ENCODE measurements at places on chromosomes 12 and 14. TPM values are rescaled to one million over a fixed set of nuclear protein-coding genes. Genes with fewer than 3 reads are reported as not detected.

DNA sequence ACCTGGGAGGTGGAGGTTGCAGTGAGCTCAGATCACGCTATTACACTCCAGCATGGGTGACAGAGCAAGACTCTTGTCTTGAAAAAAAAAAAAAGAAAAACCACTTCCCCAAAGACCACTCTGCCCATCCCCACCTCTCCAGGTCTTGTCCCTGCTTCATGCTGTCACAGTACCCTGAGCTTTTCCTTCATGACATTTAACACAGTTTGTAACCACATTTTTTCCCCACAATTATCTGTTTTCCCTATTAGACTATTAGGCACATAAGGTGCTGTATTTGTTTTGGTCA, 6.9 kb downstream of the HECTD1 start:
- no peak for DNase-seq

Gene IL22
- not detected for polyA plus RNA-seq

Gene NFE2
- polyA plus RNA-seq: 0.28 TPM

- no peak for DNase-seq
These were observed at the start of gene ARHGAP9 for GRCh38 chr12:57479376-57480115. Gene ARHGAP9 (minus strand): TSS chr12:57479866. CDS start chr12:57479406, 460 bp downstream.

GRCh38 chr12:3607039-3607720, 116.2 kb downstream of the PRMT8 start:
- DNase-seq: no peak

Gene TAS2R9
- not detected for polyA plus RNA-seq

DNA sequence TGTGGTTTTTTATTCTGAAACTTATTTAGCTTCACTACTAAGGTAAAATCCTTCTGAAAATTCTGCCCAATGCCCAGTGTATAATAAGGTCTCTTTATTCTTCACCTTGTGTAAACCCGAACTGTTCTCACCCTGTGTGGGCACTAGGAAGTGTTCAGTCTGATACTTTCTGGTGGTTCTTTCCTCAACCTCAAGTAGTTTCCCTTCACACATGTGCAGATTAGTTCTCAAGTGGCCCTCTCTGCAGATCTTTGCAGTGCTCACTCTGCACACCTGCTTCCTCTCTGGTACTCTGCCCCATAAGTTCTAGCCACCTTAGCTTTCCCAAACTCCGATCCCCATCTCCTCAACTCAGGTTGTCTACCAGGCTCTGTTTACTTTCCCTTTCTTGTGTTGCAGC, 61.6 kb downstream of the RAD51B start:
- DNase-seq: no peak

DNA sequence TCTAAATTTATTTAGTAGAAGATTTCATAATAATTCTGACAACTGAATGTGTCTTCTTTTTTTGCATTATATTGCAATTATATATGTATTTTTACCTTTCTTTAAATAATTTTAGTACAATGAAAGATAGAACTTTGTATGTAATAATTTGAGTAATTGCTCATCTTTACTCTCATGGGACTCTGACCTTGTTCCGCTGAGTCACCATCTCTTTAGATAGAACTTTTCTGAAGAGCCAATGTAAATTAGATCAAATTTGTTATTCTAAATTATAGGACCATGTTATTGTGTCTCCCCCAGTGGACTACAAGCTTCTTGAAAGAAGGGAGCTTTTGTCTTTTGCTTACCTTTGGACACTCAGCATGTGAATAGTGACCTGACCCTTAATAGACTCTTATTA, 96.1 kb downstream of the TRHDE start:
- DNase-seq: no peak
